ENCODE measurements at places on chromosomes 2 and 18.

DNA sequence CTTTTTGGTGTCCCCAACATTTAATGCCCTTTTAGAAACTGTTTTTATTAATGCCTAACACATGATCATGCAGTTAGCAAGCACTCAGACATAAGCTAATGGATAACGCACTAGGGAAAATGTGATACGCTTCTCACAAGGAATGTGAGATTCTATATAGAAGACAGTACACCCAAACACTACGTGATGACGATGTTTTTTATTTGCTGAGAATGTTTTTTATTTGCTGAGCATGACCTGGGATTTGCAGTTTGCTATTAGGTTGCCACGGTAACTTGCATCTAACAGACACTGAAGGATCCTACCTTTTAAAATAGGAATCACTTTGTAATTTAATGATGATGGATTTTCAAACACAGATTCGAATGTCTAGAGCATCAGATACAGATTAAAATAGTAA, 4.9 kb downstream of the SMC6 start:
- H3K4me1 ChIP-seq = peaks cover 22% of the 10 kb centered on the region
- H3K4me3 ChIP-seq = no peak overlapping the region
- no peaks in the 10 kb centered on the region for H3K27me3 ChIP-seq

DNA sequence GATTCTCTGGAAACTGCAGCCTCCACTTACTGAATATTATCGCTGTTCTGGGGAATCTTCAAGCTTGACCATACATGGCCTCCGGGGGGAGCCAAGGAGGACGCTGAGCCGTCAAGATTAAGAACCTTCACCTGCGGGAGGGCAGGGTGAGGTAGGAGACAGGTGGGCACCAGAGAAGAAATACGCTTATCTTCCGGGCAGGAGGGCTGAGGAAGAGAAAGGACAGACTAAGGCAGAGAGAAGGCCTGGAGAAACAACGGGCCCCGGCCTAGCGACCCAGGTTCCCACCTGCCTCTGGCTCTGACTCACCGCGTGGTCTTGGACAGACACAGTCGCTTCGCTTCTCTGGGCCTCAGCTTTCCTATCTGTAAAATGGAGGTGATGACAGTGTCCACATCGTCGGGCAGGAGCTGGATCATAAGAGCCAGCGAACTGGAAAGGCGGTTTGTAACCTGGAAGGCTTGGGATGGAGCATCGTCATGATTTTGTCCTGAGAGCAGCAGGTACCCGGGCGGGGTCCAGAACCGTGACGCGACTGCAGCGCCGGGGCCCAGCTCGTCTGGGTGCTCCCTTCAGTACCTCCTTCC, 659 bp downstream of the ZNF142 start:
- DNase-seq = peak; percentile 63
- H3K27me3 ChIP-seq = no peaks in the 10 kb centered on the region
- peaks cover 6% of the 10 kb centered on the region for H3K36me3 ChIP-seq
- H3K4me1 ChIP-seq = peaks cover 28% of the 10 kb centered on the region

- no peaks in the 10 kb centered on the region for H3K36me3 ChIP-seq
- peaks cover 10% of the 10 kb centered on the region for H3K4me1 ChIP-seq
- no peak overlapping the region for H3K4me3 ChIP-seq
- H3K27ac ChIP-seq = no peak overlapping the region
- peaks cover 4% of the 10 kb centered on the region for H3K27me3 ChIP-seq
These were observed 17.0 kb downstream of the GPR35 start for GRCh38 chr2:240642061-240642805.

DNA sequence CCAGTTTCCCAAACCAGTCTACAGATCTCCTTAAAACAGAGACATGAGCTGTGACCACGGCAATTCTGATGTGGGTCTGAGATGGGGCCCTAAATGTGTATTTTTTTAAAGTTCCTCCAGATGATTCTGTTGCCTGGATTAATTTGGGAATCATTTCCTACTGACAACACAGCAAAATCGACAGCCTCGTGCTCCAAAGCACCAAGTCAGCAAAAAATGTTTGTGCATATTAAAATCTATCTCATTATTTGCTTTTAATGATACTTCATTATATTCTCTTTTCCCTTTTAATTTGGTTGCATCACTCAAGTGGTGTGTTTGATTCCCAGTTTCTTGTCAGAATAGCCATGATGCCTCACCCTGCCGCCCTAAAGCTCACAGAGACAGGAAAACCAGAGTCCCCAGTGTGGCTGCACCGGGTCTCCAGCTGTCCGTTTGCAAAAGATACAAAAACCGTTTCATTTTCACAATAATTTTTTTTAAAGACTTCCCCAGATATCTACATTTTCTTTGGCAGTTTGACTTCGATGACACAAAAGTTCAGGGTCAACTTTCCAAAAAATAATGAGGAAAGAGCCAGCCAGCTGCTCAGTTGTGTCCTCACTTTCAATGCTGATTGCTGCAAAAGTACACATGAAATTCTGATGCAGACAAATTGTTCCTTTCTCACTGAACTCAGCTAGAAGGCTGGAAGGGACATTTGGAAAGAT, 443.2 kb upstream of the ID2 start:
- peaks cover 7% of the 10 kb centered on the region for H3K36me3 ChIP-seq
- no peak for DNase-seq
- H3K27ac ChIP-seq = peak overlapping the region; percentile 27
- H3K4me1 ChIP-seq = peaks cover 32% of the 10 kb centered on the region

GRCh38 chr2:3062476-3063260, 314.9 kb downstream of the EIPR1 start:
- DNase-seq = no peak
- H3K27ac ChIP-seq = no peak overlapping the region
- no peaks in the 10 kb centered on the region for H3K27me3 ChIP-seq

DNA sequence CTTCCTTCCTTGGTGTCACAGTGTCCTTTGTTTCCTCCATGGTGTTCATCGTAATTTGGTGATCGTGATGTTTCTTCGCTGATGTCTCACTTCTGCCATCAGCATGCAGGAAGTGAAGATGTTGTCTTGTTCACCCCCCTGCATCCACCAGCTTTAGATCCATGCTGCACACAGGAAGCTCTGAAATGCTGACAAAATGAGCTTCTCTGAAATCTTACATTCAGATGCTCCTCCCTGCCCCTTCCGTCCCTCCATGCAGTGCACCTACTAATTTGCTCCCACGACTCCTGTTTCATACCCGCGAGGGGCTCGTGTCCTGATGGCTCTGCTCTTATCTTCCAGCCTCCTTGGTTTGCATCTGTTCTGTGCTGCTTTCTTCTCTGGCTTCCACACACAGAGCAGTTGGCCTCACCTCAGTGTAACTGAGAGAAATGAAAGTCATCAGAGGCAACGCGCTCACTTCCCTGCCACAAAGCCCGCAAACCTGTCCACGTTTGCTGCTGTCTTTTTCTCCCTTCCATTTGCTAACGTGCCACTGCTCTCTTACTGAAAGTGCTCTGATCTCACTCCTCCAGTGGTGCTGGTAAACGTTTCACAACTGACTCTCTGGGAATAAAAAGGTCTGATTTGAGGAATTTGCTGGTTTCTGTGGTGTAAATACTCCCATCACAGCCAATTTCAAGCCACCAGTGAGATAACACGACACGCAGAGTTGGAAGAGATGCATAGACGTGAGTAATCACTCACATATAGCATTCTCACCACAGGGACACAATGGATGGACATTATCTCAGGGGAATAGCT, 41.0 kb upstream of the MGAT4A start:
- H3K4me3 ChIP-seq = peak overlapping the region; percentile 98
- H3K27ac ChIP-seq = peak overlapping the region; percentile 100
- peaks cover 60% of the 10 kb centered on the region for H3K4me1 ChIP-seq
- H3K36me3 ChIP-seq = peaks cover 8% of the 10 kb centered on the region
- peak; percentile 72 for DNase-seq

- H3K4me3 ChIP-seq = no peak overlapping the region
- DNase-seq = no peak
- H3K36me3 ChIP-seq = no peaks in the 10 kb centered on the region
- peaks cover 8% of the 10 kb centered on the region for H3K27me3 ChIP-seq
- H3K4me1 ChIP-seq = peaks cover 8% of the 10 kb centered on the region
- H3K27ac ChIP-seq = no peak overlapping the region
These were observed 2.0 kb downstream of the PTPN18 start for GRCh38 chr2:130357864-130358263.

DNA sequence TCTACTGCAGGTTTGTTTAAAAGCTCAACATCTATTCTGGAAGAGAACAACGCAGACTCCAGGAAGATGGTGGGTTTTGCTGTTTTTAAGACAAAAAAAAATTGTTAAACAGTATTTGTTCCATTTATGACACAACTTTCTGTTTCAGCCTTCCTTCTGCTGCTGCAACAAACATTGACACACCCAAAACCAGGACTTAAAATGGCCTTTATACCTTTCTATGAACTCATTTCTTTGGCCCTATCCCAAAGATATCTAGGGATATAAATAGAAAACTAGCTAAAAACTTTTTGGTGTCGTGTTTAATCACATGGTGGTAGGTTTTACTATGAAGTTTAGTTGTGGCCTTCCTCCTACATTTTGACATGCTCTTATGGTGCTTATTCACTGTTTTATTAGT, 964 bp upstream of the GALNT3 start:
- H3K27me3 ChIP-seq = peaks cover 32% of the 10 kb centered on the region
- DNase-seq = no peak

DNA sequence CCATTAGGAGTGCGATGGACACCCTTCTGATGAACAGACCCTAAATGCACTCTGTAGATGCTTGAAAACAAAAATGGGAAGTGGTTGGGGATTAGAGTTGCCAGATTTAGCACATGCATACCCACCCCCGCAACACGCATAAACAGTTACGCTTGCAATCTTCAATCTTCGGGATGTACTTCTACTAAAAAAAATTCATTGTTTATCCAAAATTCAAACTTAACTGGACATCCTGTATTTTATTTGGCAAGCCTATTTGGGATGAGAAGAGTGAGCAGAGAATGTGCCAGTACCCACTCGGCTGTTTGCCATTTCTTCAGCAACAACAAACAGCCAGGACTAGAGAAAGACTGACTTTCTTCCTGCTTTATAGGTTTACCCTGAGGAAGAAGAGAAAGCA, 18.4 kb downstream of the KIAA2012 start:
- no peaks in the 10 kb centered on the region for H3K4me1 ChIP-seq
- peaks cover 12% of the 10 kb centered on the region for H3K27me3 ChIP-seq
- H3K27ac ChIP-seq = no peak overlapping the region
- DNase-seq = no peak

- no peak overlapping the region for H3K27ac ChIP-seq
- H3K4me3 ChIP-seq = no peak overlapping the region
- no peak for DNase-seq
- no peaks in the 10 kb centered on the region for H3K4me1 ChIP-seq
These were observed 20.3 kb downstream of the CFAP210 start for GRCh38 chr2:169673921-169674320.

DNA sequence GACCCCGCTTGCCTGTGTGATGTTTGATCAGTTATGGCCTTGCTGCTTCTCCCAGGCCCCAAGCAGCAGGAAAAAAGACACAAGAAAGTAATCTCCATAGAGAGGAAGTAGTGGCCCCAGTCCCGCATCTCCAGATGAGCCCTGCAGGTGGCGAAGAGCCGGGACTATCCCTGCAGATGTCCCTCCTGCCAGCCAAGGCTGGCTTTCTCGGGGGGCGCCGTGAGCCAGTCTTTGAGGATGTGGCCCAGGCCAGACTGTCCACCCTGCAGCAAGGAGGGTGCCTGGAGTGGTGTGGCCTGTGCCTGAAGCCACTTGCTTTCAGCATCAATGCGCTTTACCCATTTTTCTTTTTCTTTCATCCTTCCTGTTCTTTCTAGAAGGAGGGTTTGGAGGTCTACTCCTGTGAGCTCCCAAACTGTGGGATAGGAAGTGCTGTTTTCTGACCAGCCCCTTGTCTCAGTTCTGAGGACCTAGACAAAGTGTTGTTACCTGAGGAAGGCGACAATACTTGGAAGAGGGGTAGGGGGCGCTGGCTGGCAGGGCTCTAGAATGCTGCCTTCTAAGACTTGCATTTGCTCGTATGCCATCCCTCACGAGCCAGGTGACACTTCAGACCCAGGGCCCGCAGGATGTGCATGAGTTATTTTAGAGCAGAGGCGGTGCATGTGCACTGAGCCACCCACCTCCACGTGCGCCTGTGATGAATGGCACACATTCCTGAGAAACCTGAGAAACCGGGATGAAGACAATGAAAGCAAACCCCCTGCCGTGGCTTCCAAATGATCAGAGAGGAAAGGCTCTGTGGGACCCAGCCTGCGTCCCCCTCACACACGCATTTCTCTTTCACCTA, 255.8 kb downstream of the FBXO15 start:
- H3K36me3 ChIP-seq = no peaks in the 10 kb centered on the region
- H3K4me3 ChIP-seq = no peak overlapping the region
- no peak for DNase-seq
- H3K4me1 ChIP-seq = no peaks in the 10 kb centered on the region
- H3K27me3 ChIP-seq = no peaks in the 10 kb centered on the region

GRCh38 chr2:28624436-28624792, 127.2 kb upstream of the PPP1CB start:
- no peak for DNase-seq
- peak overlapping the region; percentile 79 for H3K27ac ChIP-seq
- H3K4me3 ChIP-seq = peak overlapping the region; percentile 39
- no peaks in the 10 kb centered on the region for H3K27me3 ChIP-seq
- H3K36me3 ChIP-seq = no peaks in the 10 kb centered on the region
- peaks cover 81% of the 10 kb centered on the region for H3K4me1 ChIP-seq

- peak overlapping the region; percentile 91 for H3K27ac ChIP-seq
- peak; percentile 54 for DNase-seq
- peak overlapping the region; percentile 79 for H3K4me3 ChIP-seq
These were observed 124.7 kb downstream of the CABLES1 start for GRCh38 chr18:23259701-23260681.

- H3K27me3 ChIP-seq = no peaks in the 10 kb centered on the region
- H3K27ac ChIP-seq = no peak overlapping the region
- no peaks in the 10 kb centered on the region for H3K4me1 ChIP-seq
- no peak overlapping the region for H3K4me3 ChIP-seq
- DNase-seq = no peak
- no peaks in the 10 kb centered on the region for H3K36me3 ChIP-seq
These were observed 1399.3 kb upstream of the LRRTM1 start for GRCh38 chr2:81703831-81704230.

GRCh38 chr2:239245872-239246721, 154.7 kb downstream of the HDAC4 start:
- DNase-seq = no peak
- peaks cover 11% of the 10 kb centered on the region for H3K36me3 ChIP-seq
- H3K27ac ChIP-seq = no peak overlapping the region
- H3K4me3 ChIP-seq = no peak overlapping the region
- H3K4me1 ChIP-seq = peaks cover 11% of the 10 kb centered on the region
- H3K27me3 ChIP-seq = peaks cover 2% of the 10 kb centered on the region

DNA sequence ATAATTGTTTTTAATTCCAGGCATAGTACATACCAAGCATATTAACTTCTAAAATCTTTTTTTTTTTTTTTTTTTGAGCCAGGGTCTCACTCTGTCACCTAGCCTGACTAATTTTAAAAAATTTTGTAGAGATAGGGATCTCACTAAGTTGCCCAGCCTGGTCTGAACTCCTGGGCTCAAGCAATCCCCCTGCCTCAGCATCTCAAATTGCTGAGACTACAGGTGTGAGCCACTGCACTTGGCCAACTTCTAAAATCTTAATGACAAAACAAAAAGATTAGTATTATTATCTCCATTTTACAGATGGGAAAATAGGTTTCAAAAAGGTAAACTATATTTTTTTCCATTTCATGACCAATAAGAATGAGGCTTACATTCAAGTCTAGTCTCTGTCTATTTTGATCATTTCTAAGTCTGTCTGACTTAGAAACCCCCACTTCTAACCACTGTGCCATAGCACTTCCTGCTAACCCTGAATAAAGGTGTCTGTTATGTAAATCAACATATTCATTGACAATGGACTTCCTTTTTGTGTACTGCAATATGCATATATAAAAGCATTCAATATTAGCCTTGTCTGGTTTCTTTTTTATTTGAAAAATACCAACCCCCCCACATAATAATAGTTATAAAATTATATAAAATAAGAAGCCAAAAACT, 28.7 kb upstream of the ZEB2 start:
- no peak for DNase-seq
- H3K27me3 ChIP-seq = peaks cover 10% of the 10 kb centered on the region
- no peak overlapping the region for H3K27ac ChIP-seq
- H3K4me1 ChIP-seq = no peaks in the 10 kb centered on the region

- H3K4me3 ChIP-seq = no peak overlapping the region
- H3K4me1 ChIP-seq = peaks cover 3% of the 10 kb centered on the region
- no peak overlapping the region for H3K27ac ChIP-seq
These were observed 9.2 kb downstream of the G6PC2 start for GRCh38 chr2:168910330-168910729.
